Stomach (tissue), 19 donors: ENCODE measurements at places on chromosomes 12 and 14. TPM values are rescaled to one million over a fixed set of nuclear protein-coding genes. Genes with fewer than 3 reads are reported as not detected.

The PRPH gene
- total RNA-seq: not detected

The CRIP1 gene
- 95.0 TPM for total RNA-seq

DNA sequence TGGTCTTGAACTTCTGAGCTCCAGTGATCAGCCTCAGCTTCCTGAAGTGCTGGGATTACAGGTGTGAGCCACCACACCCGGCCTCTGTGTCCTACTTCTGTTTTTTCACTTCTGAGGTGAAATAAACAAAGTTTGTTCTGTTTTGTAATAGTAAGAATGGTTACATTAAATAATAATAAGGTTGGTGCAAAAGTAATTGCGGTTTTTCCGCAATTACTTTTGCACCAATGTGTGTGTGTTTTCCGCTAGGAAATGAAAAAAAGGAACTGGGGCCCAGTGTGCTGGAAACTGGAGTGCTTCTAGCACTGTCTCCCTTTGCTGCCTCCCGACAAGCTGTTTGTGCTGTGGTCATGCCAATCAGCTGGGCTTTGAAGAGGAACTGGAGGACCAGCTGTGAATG, 140.9 kb downstream of the NTS start:
- DNase-seq: no peak

DNA sequence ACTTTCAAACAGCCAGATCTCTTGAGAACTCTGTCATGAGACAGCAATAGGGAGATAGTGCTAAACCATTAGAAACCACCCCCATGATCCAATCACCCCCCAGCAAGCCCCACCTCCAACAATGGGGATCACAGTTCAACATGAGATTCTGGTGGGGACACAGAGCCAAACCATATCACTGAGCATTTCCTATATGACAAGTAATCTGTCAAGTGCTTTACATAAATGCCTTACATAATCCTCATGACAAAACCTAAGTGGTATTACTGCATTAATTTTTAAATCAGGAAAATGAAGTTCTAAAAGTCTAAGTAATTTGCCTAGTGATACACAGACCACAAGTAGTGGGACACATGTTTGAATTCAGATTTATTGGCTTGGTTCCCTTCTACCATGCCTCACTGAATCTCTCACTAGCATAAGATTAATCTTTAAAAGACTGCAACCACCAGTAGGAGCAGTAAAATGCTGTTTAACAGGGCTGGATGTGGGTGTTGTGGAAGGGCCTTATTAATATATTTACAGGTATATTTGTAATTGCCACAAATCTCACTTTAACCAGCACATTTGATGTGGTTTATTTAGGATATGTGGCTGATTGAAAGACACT, 323.1 kb upstream of the FBXO33 start:
- no peak for DNase-seq

The PSEN1 gene
- 18.8 TPM for total RNA-seq

GRCh38 chr14:73717266-73717665, 3.1 kb upstream of the PNMA1 start:
- no peak for DNase-seq

The SLC7A7 gene
- total RNA-seq: 7.6 TPM

DNA sequence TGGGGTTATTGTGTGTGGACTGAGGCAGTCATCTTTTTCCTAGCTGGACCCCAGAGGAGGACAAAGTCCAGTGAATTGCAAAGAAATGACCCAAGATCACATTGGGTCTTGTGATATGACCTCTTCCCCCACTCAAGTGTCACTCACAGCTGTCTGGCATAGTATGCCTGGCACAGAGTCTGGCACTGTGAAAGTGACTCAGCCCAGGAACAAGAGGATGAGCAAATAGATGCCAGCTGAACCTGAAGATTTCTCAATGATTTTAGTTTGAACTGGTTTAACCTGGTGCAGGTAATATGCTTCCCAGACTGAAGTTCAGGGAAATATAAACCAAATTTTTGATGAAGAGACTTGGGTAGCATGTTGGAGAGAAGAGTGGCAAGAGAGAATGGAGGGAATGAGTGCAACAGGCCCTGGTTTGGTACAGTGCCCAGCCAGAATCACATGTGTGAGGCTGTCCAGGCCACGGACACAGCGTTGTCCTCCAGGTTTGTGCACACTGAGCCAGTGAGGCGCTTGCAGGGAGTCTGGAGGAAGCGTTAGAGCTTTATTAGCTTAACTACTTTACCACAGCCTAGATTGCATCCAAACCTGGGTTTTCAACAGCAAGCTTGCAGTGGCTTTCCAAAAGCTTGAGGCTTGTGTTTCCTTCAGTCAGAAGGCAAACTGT, 332.9 kb downstream of the NUAK1 start:
- DNase-seq: no peak

The ALDH2 gene
- total RNA-seq: 196 TPM

The FAM181A gene
- not detected for total RNA-seq

- DNase-seq: no peak
Observed at GRCh38 chr14:22551605-22551997, 37.4 kb downstream of the DAD1 start.

- DNase-seq: no peak
Observed at GRCh38 chr12:85740186-85740585, 96.0 kb downstream of the RASSF9 start.

GRCh38 chr14:41604721-41605531, 1.8 kb upstream of the LRFN5 start:
- DNase-seq: no peak

GRCh38 chr12:131123817-131124216, 170.1 kb downstream of the ADGRD1 start:
- no peak for DNase-seq

The KRT5 gene
- not detected for total RNA-seq
